Activated CD4-positive, alpha-beta memory T cell treated with anti-CD3 and anti-CD28 coated beads for 36 hours (primary cell): ENCODE measurements at places on chromosomes 4 and X.

DNA sequence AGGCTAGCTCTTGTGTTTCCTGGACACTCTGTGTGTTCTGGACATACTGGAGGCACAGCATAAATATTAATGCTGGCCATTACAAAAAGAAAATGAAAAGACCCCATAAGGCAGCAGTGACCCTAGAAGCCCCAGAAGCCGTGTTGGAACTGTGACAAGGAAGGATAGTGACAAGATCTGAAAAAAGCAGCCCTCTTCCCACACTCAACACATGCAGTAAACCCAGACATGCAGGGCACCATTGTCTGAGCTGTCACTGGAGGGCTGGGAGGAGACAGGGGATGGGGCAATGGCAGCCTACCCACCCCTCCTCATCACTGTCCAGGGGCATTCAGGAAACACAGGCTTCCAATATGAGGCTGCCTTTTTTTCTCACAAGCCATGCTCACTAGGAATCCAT, 6.5 kb downstream of the TRIM2 start:
- no peak overlapping the region for H3K27ac ChIP-seq
- no peaks in the 10 kb centered on the region for H3K27me3 ChIP-seq
- no peaks in the 10 kb centered on the region for H3K36me3 ChIP-seq
- no peak for DNase-seq
- no peak overlapping the region for H3K4me3 ChIP-seq
- peaks cover 27% of the 10 kb centered on the region for H3K4me1 ChIP-seq

GRCh38 chr4:172897046-172897445, 271.6 kb upstream of the GALNT7 start:
- no peak for DNase-seq
- no peak overlapping the region for H3K27ac ChIP-seq

DNA sequence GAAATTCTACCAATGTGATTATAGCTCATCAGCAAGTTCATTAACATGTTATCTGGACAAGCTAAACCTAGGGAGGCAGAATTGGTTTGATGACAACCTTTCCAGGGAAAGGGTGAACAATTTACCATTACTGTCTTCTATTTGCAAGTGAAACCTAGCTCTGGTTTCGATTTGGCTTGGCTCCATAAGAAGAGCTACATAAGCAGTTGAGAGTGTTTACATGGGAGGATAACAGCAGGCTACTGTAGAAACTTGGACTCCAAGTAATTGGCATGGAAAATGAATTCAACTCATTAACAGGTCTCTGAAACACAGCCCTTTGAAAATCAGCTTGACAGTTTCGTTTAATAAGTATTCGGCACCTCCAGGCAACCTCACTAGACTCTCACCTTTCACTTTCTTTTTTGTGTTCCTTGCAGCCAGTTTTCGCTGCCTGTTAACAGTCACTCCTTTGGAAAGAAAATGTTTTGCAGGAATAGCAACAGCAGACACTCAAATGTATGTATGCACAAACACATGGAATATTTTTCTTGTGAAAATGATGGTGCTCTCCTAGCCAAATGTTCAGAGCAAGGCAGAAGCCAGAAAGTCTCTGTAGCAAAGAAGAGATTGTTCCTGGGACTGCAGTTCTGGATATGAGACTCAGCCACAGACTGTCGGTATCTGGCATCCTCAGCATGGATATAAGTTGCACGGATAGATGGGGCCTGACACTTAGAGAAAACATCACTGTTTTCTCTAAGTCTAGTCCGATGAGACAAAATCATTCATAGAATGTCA, 27.5 kb downstream of the POU3F4 start:
- no peaks in the 10 kb centered on the region for H3K4me1 ChIP-seq
- DNase-seq = no peak
- no peak overlapping the region for H3K27ac ChIP-seq
- peak overlapping the region; percentile 23 for H3K4me3 ChIP-seq
- no peaks in the 10 kb centered on the region for H3K36me3 ChIP-seq
- H3K27me3 ChIP-seq = no peaks in the 10 kb centered on the region

- H3K4me1 ChIP-seq = no peaks in the 10 kb centered on the region
- H3K36me3 ChIP-seq = no peaks in the 10 kb centered on the region
- no peak overlapping the region for H3K4me3 ChIP-seq
Observed at GRCh38 chrX:49147936-49148335, 14.6 kb upstream of the MAGIX start.
